ENCODE measurements at places on chromosomes 4 and X.

DNA sequence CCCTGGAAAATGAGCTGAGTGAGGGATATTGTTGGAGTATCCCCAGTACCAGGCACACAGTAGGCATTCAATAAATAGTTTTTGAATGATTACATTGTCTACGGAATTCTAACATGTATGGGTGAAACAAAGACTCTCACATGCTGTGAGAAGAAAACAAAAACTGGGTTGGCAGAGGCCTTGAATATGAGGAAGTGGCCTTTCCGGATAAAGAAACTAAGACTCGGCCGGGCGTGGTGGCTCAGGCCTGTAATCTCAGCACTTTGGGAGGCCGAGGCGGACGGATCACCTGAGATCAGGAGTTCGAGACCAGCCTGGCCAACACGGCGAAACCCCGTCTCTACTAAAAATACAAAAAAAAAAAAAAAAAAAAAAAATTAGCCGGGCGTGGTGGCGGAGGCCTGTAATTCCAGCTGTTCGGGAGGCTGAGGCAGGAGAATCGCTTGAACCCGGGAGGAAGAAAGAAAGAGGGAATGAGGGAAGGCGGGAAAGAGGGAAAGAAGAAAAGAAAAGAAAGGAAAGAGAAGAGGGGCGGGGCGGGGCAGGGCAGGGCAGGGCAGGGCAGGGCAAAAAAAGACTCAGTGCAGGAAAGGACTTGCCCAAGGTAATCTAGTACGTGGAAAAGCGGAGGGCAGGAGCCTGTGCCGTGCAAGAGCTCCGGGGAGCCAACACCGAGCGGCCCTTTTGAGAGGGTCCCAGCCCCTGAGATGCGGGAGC is 689 bp upstream of the TMA16 start:
- no peak for DNase-seq

- no peak for DNase-seq
These were observed 1.8 kb downstream of the KDM5C start for GRCh38 chrX:53223068-53223693.

DNA sequence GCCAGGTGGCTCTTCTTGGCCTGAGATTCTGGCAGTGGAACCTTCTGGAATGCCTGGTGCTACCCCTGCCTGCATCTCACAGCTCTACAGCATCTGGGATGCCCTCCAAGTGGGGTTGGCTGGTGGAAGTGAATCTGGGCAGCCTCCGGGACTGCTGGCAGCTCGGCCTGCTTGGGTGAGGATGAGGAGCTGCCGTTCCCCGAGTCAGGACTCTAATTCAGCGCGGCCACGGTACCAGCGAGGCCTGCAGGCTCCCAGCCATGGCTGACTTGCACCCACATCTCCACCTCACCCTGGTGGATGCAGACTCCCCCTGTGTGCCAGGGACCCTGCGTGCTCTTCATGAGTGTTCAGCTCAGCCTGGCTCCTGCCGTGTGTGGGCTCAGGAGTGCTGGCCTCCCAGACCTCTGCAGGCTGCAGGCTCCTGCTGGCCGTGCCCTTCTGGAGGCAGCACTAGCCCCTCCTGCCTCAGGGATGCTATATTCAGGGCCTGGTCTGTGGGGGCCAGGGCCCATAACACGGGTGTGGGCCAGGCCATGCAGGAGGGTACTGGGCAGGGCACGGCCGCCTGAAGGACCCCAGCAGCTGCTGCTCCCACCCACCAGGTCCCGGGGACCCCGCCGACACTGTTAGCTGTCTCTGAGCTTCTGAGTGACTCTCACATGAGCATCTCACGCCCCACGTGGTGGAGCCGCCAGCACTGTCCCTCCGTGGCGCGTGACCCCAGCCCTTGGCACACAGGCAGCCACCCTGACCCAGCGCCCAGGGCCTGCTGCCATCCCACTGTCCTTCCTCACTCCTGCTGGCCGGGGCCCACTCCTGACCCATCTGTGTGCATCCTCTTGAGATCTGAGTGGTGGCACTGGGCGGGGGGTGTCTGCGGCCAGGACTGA is 10.6 kb downstream of the UVSSA start:
- DNase-seq = no peak

DNA sequence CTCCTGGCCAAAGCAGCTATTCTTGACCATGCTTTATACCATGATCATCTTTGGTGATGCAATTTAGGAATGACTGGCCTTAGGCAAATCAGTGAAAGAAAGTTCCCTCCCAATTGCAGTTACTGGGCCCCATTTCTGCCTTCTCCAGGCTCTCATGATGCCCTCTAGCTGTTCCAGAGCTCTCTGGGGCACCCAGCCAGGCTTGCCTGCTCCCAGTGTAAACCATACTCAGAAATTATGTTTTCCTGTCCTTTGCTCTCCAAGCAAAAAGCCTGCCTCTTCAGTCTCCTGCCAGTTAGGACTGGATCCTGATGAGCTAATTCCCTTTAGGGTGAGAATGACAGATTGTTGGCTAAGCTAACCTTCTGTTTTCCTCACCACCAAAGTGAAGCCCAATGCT is 85.3 kb upstream of the RBPJ start:
- DNase-seq = no peak

GRCh38 chr4:151917145-151917734 is 156.4 kb upstream of the GATB start:
- peak; percentile 44 for DNase-seq

DNA sequence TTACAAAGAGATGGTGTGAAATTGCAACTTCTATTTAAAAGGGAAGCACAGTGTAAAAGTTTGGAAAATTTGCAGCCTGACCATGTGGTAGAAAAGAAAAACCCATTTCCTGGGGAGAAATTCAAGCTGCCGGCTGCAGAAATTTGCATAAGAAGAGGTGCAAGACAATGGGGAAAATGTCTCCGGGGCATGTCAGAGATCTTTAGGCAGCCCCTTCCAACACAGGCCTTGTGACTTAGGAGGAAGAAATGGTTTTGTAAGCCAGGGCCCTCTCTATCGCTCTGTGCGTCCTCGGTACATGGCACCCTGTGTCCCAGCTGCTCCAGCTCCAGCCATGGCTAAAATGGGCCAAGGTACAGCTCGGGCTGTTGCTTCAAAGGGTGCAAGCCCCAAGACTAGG is 40.4 kb downstream of the CCDC158 start:
- DNase-seq = no peak

DNA sequence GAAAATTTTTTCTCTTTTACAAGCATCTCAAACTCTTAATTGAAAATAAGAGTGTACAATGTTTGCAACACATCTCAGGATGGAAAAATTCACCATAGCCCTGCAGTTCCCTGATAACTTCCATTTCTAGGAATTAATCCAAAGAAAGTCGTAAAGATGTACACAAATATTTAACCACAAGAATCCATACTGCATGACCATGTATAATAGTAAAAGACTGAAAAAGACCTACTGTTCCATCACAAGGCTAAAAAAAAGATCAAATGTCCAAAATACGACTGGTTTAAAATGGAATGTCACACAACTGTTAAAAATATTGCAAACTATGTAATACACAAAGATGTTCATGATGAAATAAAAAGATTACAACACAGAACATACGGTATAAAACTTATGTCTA is 32.1 kb downstream of the HUWE1 start:
- no peak for DNase-seq

DNA sequence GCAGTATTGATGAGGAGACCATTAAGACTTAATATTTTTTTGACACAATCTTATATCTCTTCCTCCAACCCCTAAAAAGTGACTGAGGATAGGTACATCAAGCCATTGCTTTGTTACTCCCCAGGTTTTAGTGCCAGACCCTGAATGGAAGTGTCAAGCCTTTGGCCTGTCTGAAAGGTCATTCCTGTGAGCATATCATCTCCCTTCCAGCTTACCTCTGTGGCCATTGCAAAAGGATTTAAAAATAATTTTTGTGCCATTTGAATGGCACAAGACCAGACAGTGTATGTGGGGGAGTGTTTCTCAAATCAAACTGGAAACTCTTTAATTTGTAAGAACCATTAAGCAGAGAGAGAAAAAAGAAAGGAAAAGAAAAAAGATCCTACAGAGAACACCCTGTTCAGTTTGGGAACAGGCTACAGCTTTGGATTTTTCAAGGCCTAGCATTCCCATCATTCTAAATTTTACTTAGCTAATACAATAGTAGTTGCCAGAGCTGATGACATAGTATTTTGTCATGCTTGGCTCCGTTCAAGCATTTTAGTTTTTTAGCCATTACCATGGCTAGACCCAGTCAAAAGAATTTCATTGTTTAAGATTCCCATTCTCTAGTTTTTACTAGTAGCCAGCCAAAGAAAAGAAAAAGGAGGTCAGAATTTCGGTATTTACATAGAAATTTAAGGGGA is 49.6 kb downstream of the HPF1 start:
- no peak for DNase-seq

DNA sequence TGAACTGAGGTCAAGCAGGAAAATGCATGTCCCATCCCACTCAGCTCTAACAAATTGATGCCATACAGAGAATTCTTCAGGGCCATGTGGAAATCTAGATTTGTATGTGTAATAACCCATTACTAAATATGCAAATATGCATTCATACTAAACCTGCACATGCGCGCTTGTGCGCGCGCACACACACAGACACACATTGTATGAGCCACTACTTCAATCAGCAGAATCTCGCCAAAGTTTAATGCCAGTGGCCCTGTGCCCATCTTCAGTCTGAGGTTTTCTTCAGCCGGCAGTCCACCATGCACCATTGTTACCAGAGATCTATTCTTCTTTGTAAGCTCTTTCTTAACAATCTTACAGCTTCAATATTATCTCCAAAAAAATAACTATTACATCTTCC is 276.4 kb downstream of the PDGFC start:
- no peak for DNase-seq

- DNase-seq = no peak
These were observed 75.9 kb upstream of the LSM6 start for GRCh38 chr4:146099585-146099984.

- no peak for DNase-seq
These were observed 41.9 kb downstream of the PTCHD1 start for GRCh38 chrX:23376581-23376980.

DNA sequence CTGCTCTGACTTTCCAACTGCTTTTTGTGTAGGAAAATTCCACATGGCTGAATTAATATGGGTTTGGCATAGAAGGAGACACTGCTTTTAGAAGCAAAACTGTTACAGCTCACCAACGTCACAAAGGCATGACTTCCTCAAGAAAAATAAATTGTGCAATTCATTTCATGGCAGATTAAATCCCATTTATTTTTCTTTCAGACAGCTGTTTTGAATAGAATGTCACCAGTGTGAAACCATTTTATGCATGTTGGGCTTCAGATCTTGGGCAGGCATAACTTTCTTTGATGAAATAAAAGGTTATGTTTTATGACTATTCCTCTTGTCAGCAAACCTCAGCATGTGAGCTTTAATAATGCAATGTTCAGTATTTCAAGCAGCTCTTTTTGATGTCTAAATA is 542.8 kb downstream of the GALNTL6 start:
- no peak for DNase-seq

DNA sequence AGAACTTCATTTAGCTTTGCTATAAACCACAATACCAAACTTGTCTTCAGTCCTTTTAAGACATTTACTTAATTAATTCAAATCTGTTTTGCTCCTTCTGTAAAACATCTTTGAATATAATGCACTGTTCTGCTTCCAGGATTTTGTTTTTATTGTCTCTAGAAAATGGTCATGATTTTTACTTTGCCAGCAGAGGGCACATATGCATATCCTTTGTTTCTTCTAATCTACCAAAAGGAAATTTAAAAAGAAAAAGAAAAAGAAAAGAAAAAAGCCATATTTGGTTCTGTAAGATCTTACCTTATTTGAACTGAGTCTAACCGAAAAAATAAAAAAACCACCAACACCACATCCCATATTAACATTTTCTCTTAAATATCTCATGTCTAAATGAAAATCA is 101.9 kb upstream of the CCSER1 start:
- no peak for DNase-seq

- no peak for DNase-seq
These were observed 27.2 kb downstream of the RASL11B start for GRCh38 chr4:52889354-52889753.

DNA sequence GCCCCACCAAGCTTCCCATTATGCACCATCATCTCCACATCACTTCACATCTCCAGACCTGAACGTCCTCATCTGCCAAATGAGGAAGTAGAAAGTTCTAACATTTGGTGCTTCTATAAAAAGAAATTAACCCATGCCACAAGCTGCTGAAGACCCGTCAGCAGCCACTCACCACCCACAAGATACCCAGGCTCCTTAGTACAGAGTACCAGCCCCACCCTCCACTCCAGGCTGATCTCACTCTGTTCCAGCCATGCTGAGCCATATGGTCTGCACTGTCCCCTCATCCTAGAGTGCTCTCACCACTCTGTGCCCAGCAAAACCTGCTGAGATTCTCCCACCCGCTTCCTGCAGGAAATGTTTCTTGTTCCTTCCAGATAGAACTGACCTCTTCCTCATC is 240.8 kb upstream of the PPARGC1A start:
- DNase-seq = no peak

DNA sequence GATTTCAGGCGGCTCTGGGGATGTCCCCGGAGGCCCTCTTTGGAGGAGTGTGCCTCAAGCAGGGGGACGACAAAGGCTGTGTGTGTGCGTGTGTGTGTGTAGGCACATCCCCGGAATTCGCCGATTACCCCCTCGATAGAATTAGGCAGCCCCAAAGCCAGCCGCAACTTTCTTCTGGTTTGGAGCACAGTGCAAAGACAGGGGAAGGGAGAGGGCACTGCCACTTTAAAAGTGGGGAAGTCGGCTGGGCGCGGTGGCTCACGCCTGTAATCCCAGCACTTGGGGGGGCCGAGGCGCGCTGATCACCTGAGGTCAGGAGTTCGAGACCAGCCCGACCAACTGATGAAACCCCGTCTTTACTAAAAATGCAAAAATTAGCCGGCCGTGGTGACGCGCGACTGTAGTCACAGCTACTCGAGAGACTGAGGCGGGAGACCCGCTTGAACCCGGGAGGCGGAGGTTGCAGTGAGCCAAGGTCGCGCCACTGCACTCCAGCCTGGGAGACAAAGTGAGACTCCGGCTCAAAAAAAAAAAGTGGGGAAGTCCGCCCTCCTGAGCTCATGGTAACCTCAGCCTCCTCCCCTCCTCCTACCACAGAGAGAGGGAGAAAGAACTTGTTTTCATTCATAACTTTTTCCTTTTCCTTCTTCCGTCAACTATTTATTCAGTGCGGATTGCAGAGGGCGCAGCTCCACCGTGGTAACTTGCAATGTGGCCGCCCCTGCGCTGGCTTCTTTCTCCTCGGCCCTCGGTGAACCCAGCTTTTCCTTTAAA is 2.4 kb downstream of the SPRY1 start:
- peak; percentile 85 for DNase-seq

GRCh38 chr4:74168841-74169240 is 10.9 kb downstream of the MTHFD2L start:
- no peak for DNase-seq

GRCh38 chrX:56600141-56600540 is 36.7 kb downstream of the UBQLN2 start:
- no peak for DNase-seq
